A172 (cell line): ENCODE measurements at places on chromosomes 12 and 14. TPM values are rescaled to one million over a fixed set of nuclear protein-coding genes. Genes with fewer than 3 reads are reported as not detected.

DNA sequence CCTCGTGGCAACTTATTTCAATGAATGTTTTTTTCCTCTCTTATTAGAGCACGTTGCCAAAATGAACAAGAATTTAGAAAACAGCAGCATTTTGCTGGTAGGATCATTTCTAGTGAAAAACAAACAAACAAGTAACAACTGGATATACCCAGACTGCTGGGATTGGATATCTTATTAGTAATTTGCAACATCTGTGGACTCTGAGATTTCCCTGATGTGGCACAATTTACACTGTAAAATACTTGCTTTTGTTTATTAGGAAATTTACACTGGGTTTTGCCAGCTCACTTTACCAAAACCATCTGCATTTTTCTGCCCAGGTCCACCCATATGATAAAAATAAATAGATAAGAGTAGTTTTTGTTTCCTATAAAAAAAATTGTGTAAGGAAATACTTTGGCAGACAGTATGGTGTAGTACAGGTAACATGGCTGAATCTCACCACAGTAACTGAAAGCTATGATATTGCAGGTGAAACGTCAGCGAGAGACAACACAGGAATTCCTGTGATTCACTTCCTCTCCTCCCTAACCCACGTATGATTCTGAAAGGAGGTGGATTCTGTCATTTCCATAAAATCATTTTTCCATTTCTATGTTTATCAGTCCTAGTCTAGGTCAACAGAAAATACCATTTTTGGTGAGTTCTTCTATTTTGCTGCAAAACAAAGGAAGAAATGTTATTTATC, 176.2 kb upstream of the NOVA1 start:
- DNase-seq, result peak; percentile 21

GRCh38 chr14:39406560-39406959, 25.7 kb downstream of the FBXO33 start:
- DNase-seq, result no peak

DNA sequence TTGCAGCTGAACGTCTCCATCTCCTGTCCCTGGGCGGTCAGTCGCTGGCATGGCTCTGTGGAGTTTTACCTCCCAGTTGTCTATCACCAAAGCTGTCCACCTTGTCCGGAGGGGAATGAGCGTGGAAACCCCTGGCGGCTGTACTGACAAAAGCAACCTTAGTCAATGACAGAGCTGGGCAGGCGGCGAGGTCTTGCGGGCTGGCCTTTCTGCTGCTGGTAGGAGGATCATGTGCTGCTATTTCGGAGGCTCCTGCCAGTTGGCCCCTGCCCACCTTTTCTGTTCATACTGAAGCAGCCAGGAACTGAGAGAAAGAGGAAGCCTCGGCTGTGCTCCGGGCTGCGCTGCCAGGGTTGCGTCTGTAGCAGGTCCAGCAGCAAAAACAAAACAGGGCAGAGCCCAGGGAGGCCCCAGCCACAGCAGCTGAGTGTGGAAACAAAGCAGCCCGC, 57.7 kb downstream of the HMGA2 start:
- no peak for DNase-seq

The CIPC gene
- 9.9 and 13.5 TPM in 2 replicates for total RNA-seq

DNA sequence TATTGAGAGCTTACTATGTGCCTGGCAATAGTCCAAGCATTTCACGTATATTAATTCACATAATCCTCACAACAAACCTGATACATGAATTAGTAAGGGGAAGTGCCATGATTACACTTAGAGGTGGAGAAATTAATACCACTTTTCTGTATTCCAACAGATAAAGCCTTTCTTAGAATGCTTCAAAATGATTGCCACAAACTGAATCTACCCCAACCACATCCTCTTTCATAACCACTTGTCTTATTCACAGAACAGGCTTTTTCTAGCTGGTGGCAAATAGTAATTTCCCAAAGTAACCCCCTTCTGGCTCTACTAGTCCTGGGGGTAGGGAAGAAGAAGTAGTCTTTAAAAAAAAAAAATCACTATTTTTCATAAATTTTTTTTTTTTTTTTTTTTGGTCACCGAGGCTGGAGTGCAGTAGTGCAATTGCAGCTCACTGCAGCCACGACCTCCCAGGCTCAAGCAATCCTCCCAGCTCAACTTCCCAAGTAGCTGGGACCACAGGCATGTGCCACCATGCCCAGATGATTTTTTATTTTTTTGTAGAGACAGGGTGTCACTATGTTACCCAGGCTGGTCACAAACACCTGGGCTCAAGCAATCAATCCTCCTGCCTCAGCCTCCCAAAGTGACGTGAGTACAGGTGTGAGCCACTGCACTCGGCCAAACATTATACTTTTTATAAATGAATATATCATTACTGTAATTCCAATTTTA, 59.0 kb upstream of the ARID2 start:
- DNase-seq, result peak; percentile 23

DNA sequence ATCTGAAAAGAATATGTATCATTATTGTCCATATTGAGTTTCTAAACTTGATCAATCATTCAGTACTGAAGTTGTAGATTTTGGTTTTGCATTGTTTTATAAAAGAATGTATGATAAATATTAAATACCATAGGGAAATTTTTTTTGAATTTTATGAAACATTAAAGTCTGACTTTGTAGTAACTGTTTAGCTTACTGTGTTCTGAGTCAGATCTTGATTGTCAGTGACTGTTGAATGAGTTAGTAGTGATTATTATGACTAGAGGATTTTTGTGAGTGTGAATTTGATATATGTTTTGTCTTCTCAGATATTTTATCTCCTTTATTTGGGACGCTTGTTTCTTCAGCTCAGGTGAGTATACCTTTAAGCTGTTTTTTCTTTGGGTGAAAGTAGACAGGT, 10.1 kb downstream of the TDP1 start:
- DNase-seq, result no peak
